ENCODE measurements at places on chromosomes 3 and 15.

DNA sequence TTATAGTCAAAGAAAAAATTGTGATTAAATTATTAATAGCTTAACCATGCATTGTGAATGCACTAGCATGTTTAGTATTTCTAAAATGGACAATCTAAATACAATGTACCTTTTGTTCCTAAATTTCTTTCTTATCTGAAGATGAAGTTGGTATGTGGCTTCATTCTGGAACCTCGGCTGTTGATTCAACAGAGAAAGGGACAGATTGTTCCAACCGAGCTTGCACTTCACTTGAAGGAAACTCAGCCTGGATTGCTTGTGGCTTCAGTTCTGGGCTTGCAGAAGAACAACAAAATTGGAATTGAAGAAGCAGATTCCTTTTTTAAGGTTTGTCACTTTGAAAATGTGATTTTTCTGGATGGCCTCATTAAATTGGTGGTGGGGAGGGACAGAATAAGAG, 32.6 kb downstream of the HPS3 start:
- no peak for DNase-seq

GRCh38 chr15:38129531-38130204, 123.0 kb upstream of the SPRED1 start:
- no peak for DNase-seq

- no peak for DNase-seq
These were observed 10.2 kb downstream of the MRPS22 start for GRCh38 chr3:139353920-139354556.

- no peak for DNase-seq
These were observed 286.5 kb downstream of the NSUN3 start for GRCh38 chr3:94349310-94349878.

GRCh38 chr3:111776827-111777483, 82.1 kb upstream of the PHLDB2 start:
- DNase-seq, result no peak

GRCh38 chr15:57565311-57565710, 26.4 kb upstream of the MYZAP start:
- peak; percentile 23 for DNase-seq

DNA sequence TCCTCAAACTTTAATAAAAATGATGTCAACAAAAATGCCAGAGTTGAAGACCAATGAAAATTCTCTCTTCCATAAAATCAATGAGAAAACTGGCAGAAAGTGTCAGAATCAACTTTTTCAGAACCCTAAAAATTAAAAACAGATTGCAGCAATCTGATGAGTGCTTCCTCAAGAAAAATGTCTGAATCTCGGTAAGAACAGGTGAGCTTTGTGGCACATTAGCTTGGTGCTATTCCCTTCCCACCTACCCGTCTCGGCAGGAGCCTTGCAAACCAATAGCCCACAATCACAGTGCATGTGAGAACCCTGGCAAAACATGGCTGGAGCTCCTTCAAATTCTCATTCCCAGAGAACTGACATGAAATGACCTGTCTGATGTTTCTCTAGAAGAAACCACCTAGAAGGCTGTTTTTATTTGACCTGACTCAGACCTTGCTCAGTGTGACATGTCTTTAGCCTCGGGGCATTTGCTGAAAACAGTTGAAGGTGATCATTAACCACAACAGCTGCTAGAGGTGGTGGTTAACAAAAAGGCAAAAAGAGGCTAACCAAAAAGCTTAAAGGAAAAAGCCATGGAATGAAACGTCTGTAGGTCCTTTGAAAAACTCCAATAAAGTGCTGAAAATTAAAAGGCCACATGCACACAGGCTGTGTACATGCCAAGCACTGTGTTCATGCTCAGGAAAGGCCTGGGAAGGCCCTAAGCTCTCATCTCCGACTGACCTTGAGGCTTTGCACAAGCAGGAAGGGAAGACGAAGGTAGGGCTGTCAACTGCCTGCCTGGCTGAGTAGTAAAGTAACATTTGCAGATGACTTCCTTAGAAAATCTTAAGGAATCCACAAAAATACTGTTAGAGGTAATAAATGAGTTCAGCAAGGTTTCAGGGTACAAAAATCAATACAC, 253.0 kb upstream of the NSMCE3 start:
- DNase-seq, result no peak

GRCh38 chr15:59197454-59197853, 9.2 kb upstream of the LDHAL6B start:
- DNase-seq, result no peak

DNA sequence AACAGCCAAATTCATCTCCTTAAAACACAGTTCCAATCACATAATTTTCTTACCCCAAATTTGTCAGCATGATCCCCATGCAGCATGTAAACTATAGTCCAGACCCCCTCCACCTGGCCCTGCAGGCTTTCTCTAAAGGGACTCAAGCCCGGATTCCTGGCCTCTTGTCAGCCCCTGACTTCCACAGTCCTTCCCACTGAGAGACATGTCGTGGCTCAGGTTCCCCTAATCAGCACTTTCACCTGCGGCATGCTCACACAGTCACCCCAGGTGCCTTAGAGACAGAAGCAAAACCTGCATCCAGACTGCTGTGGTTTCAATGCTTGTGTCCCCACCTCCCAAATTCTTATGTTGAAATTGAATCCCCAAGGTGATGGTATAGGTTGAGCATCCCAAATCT, 372.7 kb upstream of the ATP10A start:
- no peak for DNase-seq

DNA sequence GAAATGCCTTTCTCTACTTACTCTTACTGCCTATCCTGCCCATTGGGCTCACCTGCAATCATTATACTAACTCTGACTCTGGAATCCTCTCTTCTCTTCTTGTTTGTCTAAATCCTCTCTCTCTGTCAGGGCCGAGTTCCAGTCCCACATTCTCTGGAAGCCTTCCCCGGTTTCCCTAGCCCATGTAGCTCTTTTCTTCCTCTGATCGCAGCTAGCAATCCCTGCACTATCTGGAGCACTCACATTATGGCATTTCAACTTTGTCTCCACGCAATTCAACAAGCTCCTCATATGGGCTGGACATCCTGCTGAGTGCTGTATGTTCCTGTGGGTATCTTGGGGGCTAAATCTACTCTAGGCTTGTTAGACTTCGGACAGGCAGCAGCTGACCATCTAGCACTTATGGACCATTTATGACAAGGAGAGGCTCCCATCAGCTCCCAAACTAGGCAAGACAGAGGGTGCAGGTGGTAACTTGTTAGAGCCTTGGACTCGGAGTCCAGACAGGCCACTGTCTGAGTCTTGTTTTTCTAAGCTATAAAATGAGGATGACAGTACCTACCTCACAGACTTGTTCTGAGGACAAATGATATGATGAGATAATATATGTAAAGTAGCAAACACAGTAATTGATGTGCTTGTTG, 58.3 kb downstream of the EPHB3 start:
- DNase-seq, result no peak

- no peak for DNase-seq
These were observed 57.8 kb upstream of the PLSCR4 start for GRCh38 chr3:146308682-146309081.

Data from stimulated activated CD4-positive, alpha-beta T cell treated with anti-CD3 and anti-CD28 coated beads, Interleukin-4, amount 100 ng/mL, for 4 hours (primary cell).